Thoracic aorta (tissue), 2 donors: ENCODE measurements at places on chromosomes 7 and 10. TPM values are rescaled to one million over a fixed set of nuclear protein-coding genes. Genes with fewer than 3 reads are reported as not detected.

ARHGAP12 gene
- 26.3 TPM for total RNA-seq

DNA sequence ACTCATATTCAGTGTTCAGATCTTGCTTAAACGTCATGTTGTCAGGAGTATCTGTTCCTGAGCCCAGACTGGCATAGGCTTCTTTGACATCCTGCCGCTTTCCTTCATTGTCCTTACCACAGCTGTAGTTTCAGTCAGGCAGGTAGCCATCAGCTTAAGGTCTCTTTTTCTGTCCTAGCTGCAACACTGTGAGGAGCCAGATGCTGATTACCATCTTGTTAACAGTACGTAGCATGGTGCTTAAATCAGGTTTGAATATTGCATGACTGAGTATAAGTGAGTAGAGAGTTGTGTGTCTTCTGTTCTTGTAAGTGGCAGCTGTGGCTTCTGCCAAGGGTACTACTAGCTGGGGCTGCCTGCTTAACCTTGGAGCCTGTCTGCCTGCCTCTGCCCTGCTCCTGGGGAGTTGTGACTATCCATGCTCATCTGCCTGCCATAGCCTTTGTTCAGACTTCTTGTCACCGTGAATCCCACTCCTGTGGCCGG is 92.6 kb downstream of the MAPK8 start:
- DNase-seq: no peak

INHBA gene
- total RNA-seq: 44.8 TPM

DNA sequence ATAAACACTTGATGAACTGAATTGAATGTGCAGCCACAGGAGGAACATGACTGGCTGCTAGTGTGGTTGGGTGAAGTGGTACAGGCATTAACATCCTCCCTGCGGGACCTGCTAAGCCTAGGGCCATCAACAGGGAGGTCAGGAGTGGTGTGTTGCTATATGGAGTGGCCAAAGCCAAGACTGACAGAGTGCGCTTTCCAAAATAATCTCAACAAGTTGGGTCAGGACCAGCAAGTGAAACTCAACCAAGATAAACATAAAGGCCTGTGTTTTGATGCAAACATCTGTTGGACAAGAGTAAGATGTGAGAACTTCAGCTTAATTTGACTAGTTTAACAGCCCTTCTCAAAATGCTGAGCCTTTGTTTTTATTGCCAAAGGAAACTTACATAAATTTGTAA is 97.7 kb downstream of the WDFY4 start:
- DNase-seq: no peak

DNA sequence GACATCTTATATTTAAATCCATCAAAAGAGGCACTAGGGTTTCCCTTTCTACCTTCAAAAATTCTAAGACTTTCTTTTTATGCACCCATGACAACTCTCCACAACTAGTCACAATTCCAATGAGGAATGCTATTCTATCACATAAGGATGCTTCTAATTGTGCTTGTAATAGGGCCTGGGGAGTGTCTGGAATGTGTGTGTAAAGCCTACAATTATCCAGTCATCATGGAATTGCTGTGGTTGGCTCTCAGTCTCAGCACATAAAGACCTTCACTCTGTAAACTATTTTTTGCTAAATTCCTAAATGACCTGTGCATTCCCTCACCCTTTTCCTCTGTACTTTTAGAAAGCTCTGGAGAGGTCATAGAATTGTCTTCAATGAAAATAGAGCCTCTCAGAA is 86.7 kb downstream of the EPDR1 start:
- DNase-seq: no peak
